ENCODE measurements at places on chromosomes 6 and 20.

DNA sequence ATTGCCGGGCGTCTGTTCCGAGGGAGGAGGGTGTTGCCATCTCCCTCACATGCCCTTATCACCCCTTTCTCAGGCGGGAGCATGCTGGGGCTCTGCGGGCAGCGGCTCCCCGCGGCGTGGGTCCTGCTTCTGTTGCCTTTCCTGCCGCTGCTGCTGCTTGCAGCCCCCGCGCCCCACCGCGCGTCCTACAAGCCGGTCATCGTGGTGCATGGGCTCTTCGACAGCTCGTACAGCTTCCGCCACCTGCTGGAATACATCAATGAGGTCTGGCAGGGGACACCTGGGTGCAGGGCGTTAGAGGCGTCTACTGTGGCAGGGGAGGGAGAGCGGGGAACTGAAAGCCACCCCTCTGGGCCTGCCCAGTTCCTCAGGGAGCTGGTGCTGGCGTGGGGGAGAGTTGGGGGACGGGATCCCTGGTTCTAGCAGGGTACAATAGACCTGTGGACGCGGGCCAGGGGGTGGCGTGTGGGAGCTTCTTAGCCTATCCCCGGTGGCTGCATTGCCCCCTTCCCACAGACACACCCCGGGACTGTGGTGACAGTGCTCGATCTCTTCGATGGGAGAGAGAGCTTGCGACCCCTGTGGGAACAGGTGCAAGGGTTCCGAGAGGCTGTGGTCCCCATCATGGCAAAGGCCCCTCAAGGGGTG is 697 bp downstream of the PPT2 start:
- peak; percentile 13 for DNase-seq

DNA sequence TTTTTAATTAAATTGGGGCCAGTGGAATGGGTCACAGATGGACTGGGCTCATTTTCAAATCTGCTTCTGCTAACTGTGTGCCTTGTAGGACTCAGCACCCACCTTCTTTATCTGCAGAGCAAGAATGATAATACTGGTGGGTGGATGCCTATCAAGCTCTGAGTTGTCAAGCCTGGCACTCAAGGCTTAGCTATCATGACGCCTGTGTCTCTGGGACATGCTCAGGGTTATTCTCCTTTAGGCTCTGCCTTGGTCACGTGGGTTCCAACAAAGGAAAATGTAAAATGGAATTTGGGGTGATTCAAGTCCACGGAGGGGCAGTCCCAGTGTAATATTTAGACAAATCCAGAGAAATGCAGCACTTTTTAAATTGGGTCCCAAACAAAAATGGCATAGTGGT is 202.3 kb downstream of the TSHZ2 start:
- DNase-seq: no peak

GRCh38 chr6:168683621-168684020 is 242.6 kb downstream of the SMOC2 start:
- DNase-seq: no peak

- no peak for DNase-seq
Observed at GRCh38 chr6:74717591-74717990, 488.3 kb downstream of the COL12A1 start.

DNA sequence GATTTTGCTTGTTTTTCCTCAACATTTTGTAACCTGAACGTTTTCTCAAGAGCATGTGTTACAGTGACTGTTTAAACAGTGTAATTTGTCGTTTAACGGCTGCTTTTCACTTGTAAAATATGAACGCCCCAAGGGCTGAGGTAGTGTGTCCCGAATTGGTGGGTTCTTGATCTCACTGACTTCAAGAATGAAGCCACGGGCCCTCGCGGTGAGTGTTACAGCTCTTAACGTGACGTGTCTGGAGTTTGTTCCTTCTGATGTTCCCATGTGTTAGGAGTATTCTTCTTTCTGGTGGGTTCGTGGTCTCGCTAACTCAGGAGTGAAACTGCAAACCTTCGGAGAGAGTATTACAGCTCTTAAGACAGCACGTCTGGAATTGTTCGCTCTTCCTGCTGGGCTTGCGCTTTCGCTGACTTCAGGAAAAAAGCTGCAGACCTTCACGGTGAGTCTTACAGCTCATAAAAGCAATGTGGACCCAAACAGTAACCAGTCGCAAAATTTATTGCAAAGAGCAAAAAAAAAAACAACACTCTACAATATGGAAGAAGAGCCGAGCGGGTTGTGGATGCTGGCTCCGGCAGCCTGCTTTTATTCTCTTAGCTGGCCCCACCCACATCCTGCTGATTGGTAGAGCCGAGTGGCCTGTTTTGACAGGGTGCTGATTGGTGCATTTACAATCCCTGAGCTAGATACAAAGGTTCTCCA is 25.1 kb upstream of the TRIM27 start:
- no peak for DNase-seq

DNA sequence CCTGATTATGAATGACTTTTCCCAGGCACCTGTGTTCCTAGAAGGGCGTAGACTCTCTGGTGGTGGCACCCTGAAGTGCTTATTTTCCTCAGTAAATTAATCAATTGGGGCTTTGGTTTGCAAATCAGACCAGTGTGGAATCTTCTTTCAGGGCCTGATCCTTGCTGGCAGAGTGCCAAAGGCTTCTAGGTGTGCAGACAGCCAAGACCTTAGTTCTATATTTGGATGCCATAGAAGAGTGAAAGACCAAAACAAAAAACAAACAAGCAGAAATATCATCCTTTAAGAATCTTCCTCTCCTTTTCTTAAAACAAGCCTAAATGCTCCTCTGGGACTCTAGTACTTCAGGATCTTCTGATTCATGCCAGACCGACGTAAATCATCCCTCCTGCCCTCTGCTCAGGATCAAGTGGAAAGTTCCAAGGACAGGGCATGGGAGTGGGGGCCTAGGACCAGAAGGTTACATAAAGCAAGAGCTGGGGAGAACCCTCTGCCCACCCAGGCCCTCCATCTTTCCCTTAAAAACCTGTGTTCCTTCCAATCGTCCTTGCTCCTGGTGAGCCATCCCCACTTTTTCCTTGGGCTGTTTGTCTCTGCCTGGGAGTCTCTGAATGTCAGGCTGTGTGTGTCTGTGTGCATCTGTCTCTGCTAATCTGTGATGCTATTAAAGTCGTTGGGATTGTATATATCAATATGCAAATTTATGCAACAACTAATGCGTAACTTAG is 70.5 kb upstream of the MYLIP start:
- DNase-seq: no peak

DNA sequence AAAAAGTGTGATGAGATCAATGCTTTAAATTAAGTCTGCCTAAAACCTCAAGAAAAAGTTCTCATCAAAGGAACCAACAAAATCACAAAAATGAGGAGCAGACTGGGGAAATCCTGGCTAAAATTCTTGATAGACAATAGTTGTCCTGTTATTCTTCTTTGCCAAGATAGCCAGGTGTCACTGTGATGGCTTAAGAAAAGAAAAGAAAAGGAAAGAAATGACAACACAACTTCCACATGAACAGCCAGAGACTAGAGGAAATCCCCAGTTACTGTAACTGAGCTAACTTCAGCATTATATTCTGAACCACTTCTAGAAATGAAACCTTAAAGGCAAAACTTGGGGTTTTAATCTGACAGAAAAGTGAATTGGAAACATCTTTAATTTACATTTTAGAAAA is 129.6 kb downstream of the CD24 start:
- no peak for DNase-seq

DNA sequence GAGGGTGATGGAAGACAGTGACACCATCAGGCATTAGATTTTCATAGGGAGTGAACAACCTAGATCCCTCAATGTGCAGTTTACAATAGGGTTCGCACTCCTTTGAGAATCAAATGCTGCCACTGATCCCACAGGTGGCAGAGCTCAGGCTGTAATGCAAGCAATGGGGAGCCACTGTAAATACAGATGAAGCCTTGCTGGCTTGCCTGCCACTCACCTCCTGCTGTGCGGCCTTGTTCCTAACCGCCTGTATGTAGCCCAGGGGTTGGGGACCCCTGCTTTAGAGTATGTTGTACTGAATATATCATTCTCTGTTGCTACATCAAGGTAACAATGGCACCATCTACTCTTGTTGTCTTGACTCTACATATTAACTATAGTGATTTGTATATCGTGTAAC is 37.1 kb downstream of the TPD52L1 start:
- DNase-seq: no peak

DNA sequence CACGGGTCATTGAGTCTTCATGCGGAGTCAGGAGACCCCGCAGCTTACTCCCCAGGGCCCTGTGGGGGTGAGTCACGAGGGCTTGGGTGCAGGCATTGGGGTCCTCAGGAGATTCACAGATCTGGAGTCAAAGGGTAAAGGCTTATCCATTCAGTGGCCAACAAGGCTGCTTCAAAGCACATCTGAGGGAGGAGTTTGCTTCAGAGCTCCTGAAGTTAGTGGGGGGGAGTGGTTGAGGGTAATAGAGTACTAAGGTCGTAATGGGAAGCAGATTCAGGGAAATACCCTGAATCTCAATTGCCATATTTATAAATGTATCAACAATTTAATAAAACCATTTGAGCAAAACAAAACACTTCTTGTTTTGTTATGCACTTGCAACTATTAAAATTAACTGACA is 37.3 kb downstream of the SH3BGRL2 start:
- DNase-seq: no peak

DNA sequence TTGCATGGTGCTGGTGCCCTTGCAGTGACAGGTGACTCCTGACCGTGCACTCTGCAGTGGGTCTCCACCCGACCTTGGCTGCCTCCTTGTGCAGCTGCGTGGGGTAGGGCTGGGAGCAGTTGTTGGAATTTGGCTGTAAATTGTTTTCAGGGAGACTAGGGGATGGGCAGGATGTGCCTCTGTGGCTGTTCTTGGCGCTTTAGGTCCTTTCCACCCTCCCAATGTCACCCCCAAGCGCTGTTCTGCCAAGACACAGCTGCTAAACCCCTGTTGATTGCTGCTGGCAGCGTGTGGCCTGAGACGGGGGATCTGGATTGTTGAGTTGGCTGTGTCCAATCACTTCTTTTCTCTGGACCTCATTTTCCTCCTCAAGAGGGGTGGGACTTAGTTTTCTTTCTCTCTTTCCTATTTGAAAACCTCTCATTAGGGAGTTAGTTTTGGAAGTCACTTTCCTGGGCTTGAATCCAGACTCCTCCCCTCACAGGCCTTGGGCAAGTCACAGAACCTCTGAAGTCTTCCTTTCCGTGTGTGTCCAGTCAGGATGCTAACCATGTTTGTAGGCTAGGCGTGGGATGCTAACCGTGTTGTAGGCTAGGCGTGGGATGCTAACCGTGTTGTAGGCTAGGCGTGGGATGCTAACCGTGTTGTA is 8.5 kb downstream of the IGF2R start:
- no peak for DNase-seq

GRCh38 chr6:29916741-29917140 is 25.6 kb upstream of the HLA-A start:
- no peak for DNase-seq

GRCh38 chr20:37336369-37337207 is 9.4 kb upstream of the SRC start:
- no peak for DNase-seq

DNA sequence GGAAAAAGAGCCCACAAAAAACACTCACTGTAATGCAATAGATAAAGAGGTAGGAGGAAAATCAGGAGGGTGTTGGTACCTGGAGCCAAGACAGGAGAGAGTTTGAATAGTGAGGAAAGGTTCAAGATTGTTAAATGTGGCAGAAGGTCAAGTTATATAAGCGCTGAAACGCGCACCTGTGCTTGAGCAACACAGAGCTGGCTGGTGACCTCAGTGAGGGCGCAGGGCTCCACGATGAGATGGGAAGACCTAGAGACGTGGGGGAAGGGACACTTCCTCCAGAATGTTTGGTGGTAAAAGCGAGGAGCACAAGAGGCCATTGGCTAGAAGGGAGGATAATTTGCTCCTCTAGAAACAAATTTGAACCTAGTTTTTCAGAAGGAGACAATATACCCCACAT is 4.2 kb upstream of the PPP1R14C start:
- no peak for DNase-seq

Data from activated CD4-positive, CD25-positive, alpha-beta regulatory T cell (primary cell).